ENCODE measurements at places on chromosomes 12 and 14. TPM values are rescaled to one million over a fixed set of nuclear protein-coding genes. Genes with fewer than 3 reads are reported as not detected.

GRCh38 chr14:52018252-52018651 lies 28.9 kb downstream of the RTRAF start:
- DNase-seq: peak; percentile 76

- DNase-seq: peak; percentile 97
Observed at GRCh38 chr12:55996715-55997534, at the start of gene SUOX. Gene SUOX, plus strand, starts transcription at chr12:55997276. Its CDS starts 4,946 bp downstream, at chr12:56002222.

DNA sequence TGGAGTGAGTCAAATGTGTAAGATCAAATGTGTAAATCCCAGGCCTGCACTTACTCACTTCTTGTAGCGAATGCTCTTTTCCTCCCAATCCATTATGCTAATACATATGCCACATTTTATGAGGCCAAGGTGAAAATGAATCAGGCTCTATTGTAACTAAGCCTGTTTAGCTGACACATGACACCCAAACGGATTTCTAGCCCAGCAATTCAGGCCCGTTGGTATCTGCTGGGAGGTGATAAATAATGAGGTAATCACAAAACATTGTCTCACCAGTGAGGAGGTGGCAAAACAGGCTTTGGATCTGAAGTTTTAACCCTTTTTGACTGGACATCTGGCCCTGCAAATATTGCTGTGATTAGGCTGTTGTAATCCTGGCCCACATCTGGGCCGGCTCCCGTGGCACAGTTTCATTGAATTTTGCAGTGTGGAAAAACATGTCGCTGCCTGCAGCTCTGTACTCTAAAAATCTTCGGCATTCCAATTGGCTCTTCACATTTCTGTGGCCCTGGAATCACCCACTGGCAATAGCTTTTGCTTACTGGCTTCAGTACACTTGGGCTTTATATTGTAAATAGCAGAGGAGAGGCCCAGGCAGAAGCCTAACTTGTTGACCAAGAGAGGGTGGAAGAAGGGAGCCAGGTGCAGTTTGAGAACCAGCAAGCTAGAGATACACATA lies 106.1 kb downstream of the PAX9 start:
- no peak for DNase-seq

DNA sequence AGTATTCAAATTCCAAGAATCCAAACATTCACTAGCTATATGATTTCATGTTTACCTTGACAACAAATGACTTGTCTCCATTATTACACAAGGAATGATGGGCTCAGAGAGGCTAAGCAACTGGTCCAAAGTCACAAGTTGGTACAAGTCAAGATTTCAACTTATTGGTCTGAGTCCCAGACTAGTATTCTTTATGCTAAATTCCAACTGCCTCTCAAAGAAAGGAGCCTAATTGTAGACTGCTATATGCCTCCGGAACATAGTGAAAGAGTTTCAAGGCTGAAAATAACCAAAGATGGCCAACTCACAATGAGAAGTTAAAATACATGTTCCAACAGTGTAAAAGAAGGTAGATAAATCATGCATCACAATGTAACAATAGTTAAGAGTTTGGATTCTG lies 7.5 kb downstream of the BTG1 start:
- no peak for DNase-seq

- DNase-seq: no peak
Observed at GRCh38 chr12:1656902-1657301, 27.9 kb downstream of the WNT5B start.

- no peak for DNase-seq
Observed at GRCh38 chr14:58562141-58562540, 75.6 kb upstream of the DACT1 start.

GRCh38 chr14:101185073-101185835 lies 281.7 kb upstream of the RTL1 start:
- DNase-seq: no peak

GRCh38 chr12:105876396-105876927 lies 262.3 kb downstream of the NUAK1 start:
- DNase-seq: no peak

- DNase-seq: no peak
Observed at GRCh38 chr14:28483506-28483905, 283.1 kb upstream of the FOXG1 start.

- peak; percentile 22 for DNase-seq
Observed at GRCh38 chr12:45483571-45483970, 245.9 kb upstream of the ARID2 start.

GRCh38 chr14:91229743-91230200 lies 14.7 kb downstream of the GPR68 start:
- no peak for DNase-seq

DNA sequence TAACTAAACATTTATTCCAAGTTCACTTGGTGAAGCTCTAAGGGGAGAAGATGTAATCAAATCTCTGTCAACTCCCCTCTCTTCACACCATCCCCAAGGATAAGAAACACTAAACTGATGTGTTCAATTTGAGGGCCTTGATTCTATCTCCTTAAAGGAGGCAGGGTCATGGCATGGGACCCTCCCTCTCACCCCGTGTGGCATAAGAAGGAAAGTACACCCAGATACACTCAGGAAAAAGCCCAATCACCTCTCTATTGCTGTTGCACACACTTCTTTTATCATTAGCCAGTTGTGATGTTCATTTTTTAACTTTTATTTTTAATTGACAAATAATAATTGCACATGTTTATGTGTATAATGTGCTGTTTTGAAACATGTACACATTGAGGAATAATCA lies 35.1 kb downstream of the WASHC3 start:
- DNase-seq: no peak

DNA sequence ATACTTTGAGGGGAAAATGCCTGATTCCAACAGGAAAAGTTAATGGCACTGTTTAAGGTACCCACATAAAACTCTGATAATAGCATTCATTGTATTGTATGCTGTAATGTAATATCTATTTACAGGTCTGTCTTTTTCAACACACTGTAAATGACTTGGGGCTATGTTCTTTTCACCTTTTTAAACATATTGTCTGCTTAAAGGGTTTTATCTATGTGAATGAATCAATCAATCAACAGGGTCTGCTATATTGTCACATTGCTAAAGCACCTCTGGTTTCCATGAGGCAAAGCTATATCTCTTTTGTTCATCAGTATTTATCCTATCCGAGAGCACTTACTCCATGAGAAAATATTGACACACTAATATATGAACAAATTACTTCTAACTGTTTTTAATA lies 288.0 kb downstream of the SLC6A15 start:
- no peak for DNase-seq

GRCh38 chr12:57138526-57139272 lies 8.7 kb downstream of the LRP1-AS start:
- peak; percentile 86 for DNase-seq

GRCh38 chr14:96038920-96039632 lies at the start of gene C14orf132:
Gene C14orf132, plus strand, starts transcription at chr14:96039362. Its CDS starts 139 bp downstream, at chr14:96039501.
- DNase-seq: peak; percentile 66

DNA sequence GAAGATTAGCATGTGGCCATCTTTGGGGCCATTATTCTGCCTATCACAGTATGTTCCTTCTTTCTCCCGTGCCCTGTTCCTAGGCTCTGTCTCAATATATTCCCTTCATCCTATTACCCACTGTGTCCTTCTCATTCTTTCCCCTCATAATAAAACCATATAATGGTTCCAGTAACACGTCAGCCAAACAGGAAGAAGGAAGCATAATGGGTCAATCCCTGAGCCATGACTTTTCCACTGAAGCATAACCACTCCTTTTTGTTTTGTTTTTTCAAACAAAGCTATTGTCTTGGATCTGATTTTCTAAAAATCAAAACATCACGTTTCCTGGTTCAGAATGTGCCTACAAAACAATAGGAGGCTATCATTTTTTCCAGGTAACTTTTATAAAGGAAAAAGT lies 21.3 kb upstream of the RHOJ start:
- DNase-seq: no peak

DNA sequence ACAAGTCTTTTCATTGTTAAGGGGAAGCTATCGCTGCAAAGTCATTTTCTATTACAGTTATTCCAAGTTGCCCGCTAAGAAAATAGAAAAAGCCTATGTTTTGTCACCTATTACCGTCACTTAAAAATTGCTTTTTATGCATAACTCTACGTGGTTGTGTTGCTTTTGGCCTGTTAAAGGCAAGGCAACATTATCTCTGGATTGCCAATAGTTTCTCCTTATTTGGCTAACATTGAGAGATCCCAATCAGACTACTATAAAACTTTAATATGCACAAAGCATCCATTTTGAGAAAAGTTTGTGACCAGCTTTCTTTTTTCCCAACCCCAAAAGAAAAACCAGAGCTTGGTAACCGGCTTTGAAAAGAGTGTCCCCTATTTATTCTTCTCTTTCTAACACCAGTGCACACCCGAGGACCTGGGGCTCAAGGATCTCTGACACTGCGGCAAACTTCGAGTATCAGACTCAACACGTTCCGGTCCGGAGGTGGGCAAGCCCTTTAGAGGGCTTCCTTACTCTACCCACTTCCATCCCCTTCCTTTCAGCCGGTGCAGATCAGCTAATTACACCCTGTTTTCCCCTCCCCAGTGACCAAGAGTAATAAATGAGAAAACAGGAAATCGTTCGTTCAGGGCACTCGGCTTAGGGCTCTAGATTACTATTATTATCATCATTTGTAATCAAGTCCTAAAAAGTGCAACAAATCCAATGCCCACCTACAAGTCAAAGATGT lies 1.2 kb downstream of the PPP1R12A start:
- peak; percentile 32 for DNase-seq

DNA sequence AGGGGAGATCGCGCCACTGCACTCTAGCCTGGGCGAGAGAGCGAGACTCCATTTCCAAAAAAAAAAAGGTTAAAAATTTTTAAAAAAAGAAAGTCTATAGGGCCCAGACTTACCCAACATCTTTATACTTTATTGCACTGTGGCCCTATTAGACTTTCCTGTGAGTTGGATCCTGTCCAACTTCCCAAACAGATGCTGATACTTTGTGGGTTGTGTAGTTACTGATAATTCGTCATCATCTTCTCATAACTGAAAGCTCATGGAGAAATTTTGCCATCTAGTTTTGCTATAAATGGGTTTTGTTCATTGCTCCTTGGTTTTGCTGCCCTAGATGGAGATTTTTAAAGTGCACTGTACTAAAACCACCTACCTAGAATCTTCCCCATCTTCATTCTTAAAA lies 31.1 kb downstream of the APOBEC1 start:
- no peak for DNase-seq

- DNase-seq: no peak
Observed at GRCh38 chr12:18646286-18646890, 91.4 kb downstream of the PLCZ1 start.

DNA sequence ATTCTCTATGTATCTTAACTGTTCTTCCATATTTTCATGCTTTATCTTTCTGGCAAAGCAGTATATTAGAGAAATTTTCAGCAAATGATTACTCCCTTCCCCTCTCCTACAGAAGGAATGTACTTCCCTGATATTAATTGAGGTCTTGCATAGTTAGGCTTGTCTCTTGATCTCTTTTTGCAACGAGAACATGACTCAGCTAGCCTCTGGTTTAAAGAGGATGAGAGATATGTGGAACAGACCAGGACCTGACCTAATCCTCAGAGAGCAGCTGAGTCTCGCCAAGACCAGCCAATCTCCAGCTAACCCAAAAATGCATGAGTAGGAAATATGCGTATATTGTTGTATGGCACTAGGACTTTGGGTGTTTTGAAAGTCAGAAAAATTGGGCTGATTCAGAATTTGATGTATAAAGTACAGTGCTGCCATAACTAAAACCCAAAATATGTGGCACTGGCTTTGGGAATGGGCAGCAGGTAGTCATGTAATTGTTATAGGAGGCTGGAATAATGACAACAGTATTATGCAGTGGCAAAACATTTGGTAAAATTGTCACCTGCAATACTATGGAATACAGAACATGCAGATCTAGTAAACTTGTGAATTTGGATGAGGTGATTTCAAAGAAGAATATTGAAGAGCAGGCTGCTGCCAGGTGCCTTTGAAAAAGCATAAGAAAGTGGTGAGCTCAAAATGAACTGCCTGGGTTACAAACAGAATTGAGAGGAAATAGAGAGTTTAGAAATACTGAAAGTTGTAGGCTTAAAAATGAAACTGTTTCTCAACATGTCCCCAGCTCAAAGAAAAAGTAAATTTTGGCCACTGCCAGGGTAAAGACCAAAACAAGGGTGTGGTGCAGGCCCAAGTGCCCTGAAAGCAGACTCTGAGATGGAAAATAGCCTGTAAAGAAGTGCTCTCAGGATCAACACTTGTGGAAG lies 9.3 kb upstream of the USP15 start:
- no peak for DNase-seq

DNA sequence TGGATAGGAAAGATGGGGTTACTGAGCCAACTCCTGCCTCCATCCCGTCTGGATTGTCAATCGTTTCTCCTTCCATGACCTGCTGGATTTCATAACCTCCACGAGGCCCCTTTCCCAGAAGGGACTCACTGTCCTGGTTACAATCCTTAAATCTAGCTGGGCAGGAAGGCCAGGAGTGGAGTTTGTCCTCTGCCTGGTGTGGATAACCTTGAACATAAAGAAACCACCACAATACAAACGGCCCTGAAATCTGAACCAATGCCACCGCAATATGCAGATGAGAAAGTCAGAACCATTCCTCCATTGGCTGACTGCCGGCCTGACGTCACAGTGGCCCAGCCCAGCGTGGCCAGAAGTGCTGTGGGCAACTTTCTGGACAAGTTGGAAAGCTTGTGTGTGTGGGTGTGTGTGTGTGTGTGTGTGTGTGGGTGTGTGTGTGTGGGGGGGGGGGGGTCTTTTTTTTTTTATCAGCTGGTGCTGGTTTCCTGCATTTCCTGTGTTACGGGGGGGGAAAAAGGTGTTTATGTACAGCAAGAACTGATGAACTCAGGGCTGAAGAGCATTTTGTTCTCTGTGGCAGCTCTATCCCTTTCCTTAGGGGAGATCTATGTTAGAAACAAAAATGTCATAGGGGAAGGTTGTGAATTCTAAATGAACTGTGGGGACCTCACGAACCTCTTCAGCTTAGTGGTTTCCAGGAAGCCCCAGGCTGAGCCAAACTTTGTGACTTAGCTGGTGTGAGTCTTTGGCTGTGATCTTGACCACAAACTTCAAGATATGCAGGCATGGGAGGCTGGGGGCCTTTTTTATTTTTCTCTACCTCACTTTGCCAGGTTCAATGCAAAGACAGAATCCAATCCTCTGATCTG lies 81.6 kb upstream of the MED13L start:
- DNase-seq: peak; percentile 93

IL22 gene
- not detected for total RNA-seq

SETD1B gene
- 25.4 TPM for total RNA-seq

ZFHX2 gene
- total RNA-seq: 1.8 TPM

TMTC2 gene
- 20.6 TPM for total RNA-seq

LRFN5 gene
- 0.37 TPM for total RNA-seq

FAM161B gene
- 3.0 TPM for total RNA-seq

AQP6 gene
- total RNA-seq: not detected

SLC8A3 gene
- total RNA-seq: 0.40 TPM

GUCY2C gene
- 52.2 TPM for total RNA-seq

RBP5 gene
- total RNA-seq: 3.7 TPM

PIP4P1 gene
- 30.3 TPM for total RNA-seq

All from colonic mucosa (tissue), 4 donors.